ENCODE measurements at places on chromosomes 4 and X. TPM values are rescaled to one million over a fixed set of nuclear protein-coding genes. Genes with fewer than 3 reads are reported as not detected.

GRCh38 chr4:86362510-86362909, 2.7 kb upstream of the MAPK10 start:
- no peak overlapping the region for H3K4me3 ChIP-seq
- no peak overlapping the region for H3K27ac ChIP-seq
- H3K4me1 ChIP-seq = peaks cover 12% of the 10 kb centered on the region

TMEM255A gene
- not detected for total RNA-seq

DNA sequence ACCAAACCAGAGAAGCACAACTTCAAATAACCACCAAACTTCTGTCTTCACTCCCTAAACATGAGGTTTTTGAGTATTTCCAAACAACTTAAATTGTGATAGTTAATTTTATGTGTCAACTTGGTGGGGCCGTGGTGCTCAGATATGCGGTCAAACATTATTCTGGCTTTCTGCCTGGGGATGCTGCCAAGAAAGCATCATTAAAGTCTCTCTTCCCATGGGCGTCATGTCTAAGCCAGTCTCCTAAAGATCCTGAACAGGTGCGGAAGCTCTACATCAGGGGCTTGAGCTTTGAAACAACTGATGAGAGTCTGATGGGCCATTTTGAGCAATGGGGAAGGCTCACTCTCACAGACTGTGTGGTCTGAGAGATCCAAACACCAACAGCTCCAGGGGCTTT, 24.1 kb upstream of the SOD3 start:
- H3K4me1 ChIP-seq = peaks cover 8% of the 10 kb centered on the region
- no peaks in the 10 kb centered on the region for H3K36me3 ChIP-seq
- H3K27me3 ChIP-seq = peaks cover 9% of the 10 kb centered on the region
- H3K27ac ChIP-seq = no peak overlapping the region
- no peak for DNase-seq

FAM9C gene
- not detected for total RNA-seq

- no peak for DNase-seq
- H3K36me3 ChIP-seq = peaks cover 7% of the 10 kb centered on the region
- H3K27ac ChIP-seq = no peak overlapping the region
- H3K27me3 ChIP-seq = no peaks in the 10 kb centered on the region
Observed at GRCh38 chrX:110180928-110181310, 137.0 kb downstream of the AMMECR1 start.

DNA sequence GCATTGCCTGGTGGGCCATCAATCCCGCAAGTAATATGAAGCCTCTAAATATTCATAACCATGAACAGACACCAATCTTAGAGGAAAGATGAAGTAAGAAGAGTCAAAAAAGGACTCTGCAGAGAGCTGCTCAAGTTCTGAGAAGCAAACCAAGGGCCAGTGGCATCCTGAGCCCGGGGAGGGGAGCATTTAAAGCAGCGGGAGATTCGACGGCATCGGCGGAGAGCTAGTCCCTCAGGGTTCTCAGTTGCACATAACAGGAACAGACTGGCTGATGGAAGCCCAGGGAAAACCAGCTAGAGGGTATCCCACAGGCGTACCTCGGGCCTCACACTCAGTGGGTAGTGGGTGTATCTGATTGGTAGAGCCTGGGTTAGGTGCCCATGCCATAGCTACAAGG, 4.9 kb upstream of the PNMA6E start:
- no peaks in the 10 kb centered on the region for H3K36me3 ChIP-seq
- no peak overlapping the region for H3K4me3 ChIP-seq
- DNase-seq = no peak
- H3K27ac ChIP-seq = no peak overlapping the region
- H3K27me3 ChIP-seq = no peaks in the 10 kb centered on the region

DNA sequence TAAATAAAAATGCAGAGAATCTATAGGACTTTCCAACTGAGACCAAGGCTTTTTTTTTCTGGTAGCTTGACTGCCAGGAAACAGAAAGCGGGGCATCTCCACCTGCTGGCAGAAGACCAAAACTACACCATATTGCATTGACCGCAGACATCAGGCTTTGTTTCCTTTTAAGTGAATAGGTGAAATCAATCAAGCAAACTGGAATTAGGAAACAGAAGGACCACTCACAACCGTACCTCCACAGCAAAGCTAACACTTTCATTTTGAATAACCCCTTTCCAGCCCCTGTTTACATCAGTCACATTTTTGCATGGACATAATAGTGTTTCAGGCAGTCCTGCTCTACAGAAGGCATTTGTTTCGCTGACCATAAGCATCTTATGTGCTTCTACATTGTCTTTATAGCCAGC, 218.2 kb downstream of the IDS start:
- H3K27me3 ChIP-seq = no peaks in the 10 kb centered on the region
- no peak overlapping the region for H3K27ac ChIP-seq
- DNase-seq = peak; percentile 63
- no peaks in the 10 kb centered on the region for H3K36me3 ChIP-seq
- no peak overlapping the region for H3K4me3 ChIP-seq

ADAM29 gene
- total RNA-seq = not detected

- no peak overlapping the region for H3K4me3 ChIP-seq
- DNase-seq = no peak
- H3K27ac ChIP-seq = no peak overlapping the region
- H3K4me1 ChIP-seq = no peaks in the 10 kb centered on the region
- H3K36me3 ChIP-seq = no peaks in the 10 kb centered on the region
Observed at GRCh38 chr4:16142598-16143310, 58.9 kb upstream of the PROM1 start.

GRCh38 chr4:150018257-150018656, 60.0 kb upstream of the DCLK2 start:
- H3K36me3 ChIP-seq = no peaks in the 10 kb centered on the region
- H3K27me3 ChIP-seq = peaks cover 22% of the 10 kb centered on the region
- DNase-seq = no peak
- no peaks in the 10 kb centered on the region for H3K4me1 ChIP-seq
- H3K4me3 ChIP-seq = no peak overlapping the region

GRCh38 chrX:48523682-48524081, 2.1 kb downstream of the EBP start:
- H3K27me3 ChIP-seq = no peaks in the 10 kb centered on the region
- peaks cover 27% of the 10 kb centered on the region for H3K36me3 ChIP-seq
- H3K4me1 ChIP-seq = peaks cover 15% of the 10 kb centered on the region
- peak overlapping the region; percentile 51 for H3K4me3 ChIP-seq
- H3K27ac ChIP-seq = peak overlapping the region; percentile 10

COL4A6 gene
- total RNA-seq = not detected

DNA sequence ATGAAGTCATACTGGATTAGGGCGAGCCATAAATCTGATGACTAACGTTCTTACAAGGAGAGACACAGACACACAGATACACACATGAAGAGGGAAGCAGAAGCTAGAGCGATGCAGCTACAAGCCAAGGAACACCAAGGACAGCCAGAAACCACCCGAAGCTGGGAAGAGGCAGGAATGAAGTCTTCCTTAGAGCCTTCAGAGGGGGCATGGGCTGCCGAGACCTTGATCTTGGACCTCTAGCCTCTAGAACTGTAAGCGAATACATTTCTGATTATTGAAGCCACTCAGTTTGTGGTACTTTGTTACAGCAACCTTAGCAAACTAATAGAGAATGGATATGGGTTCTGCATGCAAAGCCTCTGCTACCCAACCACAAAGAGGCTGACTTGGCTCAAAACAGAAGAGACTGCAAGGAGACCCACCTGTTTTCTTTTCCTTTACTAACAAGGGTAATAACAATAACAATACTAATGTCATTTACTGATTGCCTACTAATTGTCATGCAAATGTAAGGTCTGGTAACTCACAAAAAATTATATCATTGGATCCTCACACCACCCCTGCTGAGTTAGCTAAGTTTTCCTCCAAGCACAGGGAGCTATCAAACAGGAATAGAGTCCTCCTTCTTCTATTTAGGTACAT, 10.1 kb upstream of the LDB2 start:
- H3K4me1 ChIP-seq = no peaks in the 10 kb centered on the region
- H3K4me3 ChIP-seq = no peak overlapping the region
- DNase-seq = no peak
- no peak overlapping the region for H3K27ac ChIP-seq
- no peaks in the 10 kb centered on the region for H3K27me3 ChIP-seq
- H3K36me3 ChIP-seq = no peaks in the 10 kb centered on the region

GRCh38 chr4:2850966-2851798, 7.5 kb downstream of the ADD1 start:
- no peak for DNase-seq
- H3K36me3 ChIP-seq = peaks cover 12% of the 10 kb centered on the region
- no peaks in the 10 kb centered on the region for H3K27me3 ChIP-seq
- peak overlapping the region; percentile 11 for H3K27ac ChIP-seq

DNA sequence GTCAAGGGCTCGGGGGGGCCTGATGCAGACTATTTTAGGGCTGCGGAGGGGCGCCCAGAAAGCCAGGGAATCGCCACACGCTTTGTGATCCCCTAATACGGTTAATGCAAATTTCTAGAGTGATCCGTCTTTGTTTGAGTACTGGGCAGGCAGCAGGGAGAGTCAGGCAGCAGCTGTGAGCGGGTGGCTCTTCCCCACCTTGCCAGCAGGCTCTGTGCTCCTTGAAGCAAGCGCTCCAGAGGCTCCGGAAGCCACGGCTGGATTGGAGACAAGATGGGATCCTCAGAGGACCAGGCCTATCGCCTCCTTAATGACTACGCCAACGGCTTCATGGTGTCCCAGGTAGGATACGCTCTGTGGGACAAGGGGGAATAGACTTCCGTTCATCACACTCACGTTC, at the start of gene ASMT:
Gene ASMT, plus strand, starts transcription at position 133 of the 400 bp plus-strand sequence. Its CDS starts 141 bp downstream, at position 274.
- no peak within 1 kb of the TSS for H3K4me3 ChIP-seq
- no peak within 1 kb of the TSS for H3K27ac ChIP-seq
- no peaks in the 10 kb centered on the region for H3K4me1 ChIP-seq
- no peak for DNase-seq

- peaks cover 20% of the 10 kb centered on the region for H3K27me3 ChIP-seq
- H3K36me3 ChIP-seq = no peaks in the 10 kb centered on the region
- H3K4me3 ChIP-seq = no peak overlapping the region
- DNase-seq = no peak
Observed at GRCh38 chr4:164771088-164771487, 17.2 kb downstream of the SMIM31 start.

DNA sequence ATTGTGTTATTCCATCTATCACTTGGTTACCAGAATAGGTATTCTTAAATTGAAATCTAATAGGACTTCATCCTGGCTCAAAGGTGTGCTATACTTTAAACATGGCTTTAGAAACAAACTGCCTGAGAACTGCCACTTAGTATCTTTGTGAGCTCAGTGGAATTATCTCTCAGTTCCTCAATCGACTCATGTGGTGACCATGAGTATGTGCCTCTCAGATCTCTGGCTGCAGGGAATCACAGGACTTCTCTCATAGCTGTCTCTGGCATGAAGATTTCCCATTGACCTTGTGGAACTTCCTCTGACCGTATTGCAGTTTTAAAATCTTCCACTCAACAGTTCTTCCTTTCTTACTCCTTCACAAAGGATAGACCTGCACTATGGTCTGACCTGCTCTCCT, 681.9 kb upstream of the BOD1L1 start:
- H3K27me3 ChIP-seq = no peaks in the 10 kb centered on the region
- H3K4me1 ChIP-seq = no peaks in the 10 kb centered on the region
- H3K36me3 ChIP-seq = no peaks in the 10 kb centered on the region

ALPK1 gene
- total RNA-seq = 23.2 TPM
